GM23338 (cell line): ENCODE measurements at places on chromosomes 2 and 18. TPM values are rescaled to one million over a fixed set of nuclear protein-coding genes. Genes with fewer than 3 reads are reported as not detected.

DNA sequence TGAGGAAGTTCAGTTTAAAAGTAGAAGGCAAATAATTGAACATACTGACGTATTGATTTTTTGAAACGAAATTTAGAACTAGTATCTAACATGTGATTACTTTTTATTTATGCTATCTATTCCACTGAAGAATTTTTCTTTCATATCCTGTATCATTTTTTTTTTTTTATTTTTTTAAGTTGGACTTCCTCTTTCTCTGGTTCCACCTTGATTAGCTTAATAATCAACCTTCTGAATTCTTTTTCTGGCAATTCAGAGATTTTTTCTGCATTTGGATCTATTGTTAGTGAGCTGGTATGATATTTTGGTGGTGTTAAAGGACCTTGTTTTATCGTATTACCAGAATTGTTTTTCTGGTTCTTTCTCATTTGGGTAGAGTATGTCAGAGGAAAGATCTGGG, 411.2 kb downstream of the SOX11 start:
- no peaks in the 10 kb centered on the region for H3K4me1 ChIP-seq
- no peak overlapping the region for H3K27ac ChIP-seq
- no peaks in the 10 kb centered on the region; the same call in 1 of the 2 replicates for H3K36me3 ChIP-seq
- H3K4me3 ChIP-seq, result no peak overlapping the region

DNA sequence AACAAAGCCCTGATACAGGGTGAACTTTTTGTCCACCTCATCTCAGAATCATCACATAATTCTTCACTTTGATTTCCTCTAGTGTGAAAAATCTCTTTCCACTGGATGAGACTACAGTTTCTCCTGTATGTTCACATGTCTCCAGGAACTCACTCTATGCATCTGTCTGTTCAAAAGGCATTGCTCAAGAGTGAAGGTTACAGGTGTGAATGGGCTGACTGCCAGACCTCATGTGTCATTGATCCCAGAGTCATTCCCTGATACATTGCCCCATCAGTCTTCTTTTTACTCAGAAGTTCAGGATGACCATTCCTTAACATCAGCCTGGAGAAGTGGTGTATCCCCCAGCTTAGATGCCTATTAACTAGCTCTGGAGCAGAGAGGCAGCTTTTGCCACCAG, 4.4 kb upstream of the DSC3 start:
- H3K36me3 ChIP-seq, result no peaks in the 10 kb centered on the region
- peaks cover 42% of the 10 kb centered on the region for H3K27me3 ChIP-seq
- no peak overlapping the region for H3K27ac ChIP-seq

- H3K36me3 ChIP-seq, result no peaks in the 10 kb centered on the region
- no peak overlapping the region for H3K27ac ChIP-seq
- peak; percentile 60 for DNase-seq
- peaks cover 12% of the 10 kb centered on the region for H3K4me1 ChIP-seq
- no peaks in the 10 kb centered on the region for H3K27me3 ChIP-seq
These were observed 48.0 kb downstream of the SERPINB8 start for GRCh38 chr18:64017870-64018269.

GRCh38 chr2:10385933-10386773, 62.0 kb downstream of the ODC1 start:
- no peak overlapping the region for H3K27ac ChIP-seq
- no peak overlapping the region for H3K4me3 ChIP-seq
- H3K4me1 ChIP-seq, result peaks cover 16% of the 10 kb centered on the region

- H3K27ac ChIP-seq, result no peak overlapping the region
- DNase-seq, result no peak
- no peaks in the 10 kb centered on the region for H3K27me3 ChIP-seq
- H3K4me3 ChIP-seq, result no peak overlapping the region
These were observed 39.4 kb downstream of the SLC14A2 start for GRCh38 chr18:45654677-45655076.

GRCh38 chr2:174485788-174486562, 854 bp downstream of the GPR155 start:
- DNase-seq, result peak; percentile 62
- no peak overlapping the region for H3K27ac ChIP-seq
- H3K27me3 ChIP-seq, result peaks cover 22% of the 10 kb centered on the region
- no peaks in the 10 kb centered on the region; the same call in 1 of the 2 replicates for H3K4me1 ChIP-seq

- H3K4me3 ChIP-seq, result no peak overlapping the region
- H3K27ac ChIP-seq, result no peak overlapping the region
- no peaks in the 10 kb centered on the region for H3K27me3 ChIP-seq
- H3K36me3 ChIP-seq, result 0 out of 2 replicates have a peak, but pooled peaks cover 4% of the 10 kb centered on the region
- no peak for DNase-seq
These were observed 39.1 kb upstream of the NCOA1 start for GRCh38 chr2:24451805-24452501.

DNA sequence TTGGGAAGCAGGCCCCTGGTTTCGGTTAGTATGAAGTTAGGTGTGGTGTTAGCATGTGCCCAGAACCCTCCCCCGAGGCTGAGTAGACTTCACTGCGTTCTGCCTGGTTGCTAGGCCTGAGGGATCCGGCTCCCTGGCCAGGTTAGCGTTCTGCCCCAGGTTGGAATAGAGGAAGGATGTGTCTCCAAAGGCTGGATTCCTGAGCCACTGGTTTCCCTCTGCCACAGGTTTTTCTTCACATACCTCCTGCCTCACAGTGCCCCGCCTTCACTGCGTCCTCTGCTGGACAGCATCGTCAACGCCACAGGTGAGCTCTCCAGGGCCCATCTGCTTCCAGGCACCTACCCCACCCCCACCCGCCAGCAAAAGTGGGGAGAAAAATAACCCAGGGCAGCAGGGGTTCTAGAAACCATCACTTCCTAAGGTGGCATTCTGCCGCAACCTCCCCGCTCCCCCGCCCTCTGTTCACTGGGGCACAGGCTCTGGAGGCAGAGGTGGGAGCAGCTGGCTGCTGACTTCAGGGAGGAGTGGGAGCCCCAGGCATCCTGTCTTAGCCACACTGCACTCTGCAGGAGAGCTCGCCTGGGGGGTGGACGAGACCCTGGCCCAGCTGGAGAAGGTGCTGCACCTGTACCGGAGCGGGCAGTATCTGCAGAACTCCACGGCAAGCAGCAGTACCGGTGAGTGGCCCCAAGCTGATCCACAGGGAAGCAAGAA, 7.1 kb downstream of the PKDCC start:
- H3K36me3 ChIP-seq, result no peaks in the 10 kb centered on the region; the same call in 1 of the 2 replicates
- 0 out of 2 replicates have a peak, but pooled peaks cover 3% of the 10 kb centered on the region for H3K27me3 ChIP-seq
- peak; percentile 84 for DNase-seq
- H3K4me1 ChIP-seq, result peaks cover 37% of the 10 kb centered on the region

GRCh38 chr2:132275396-132275795, 113.6 kb upstream of the ANKRD30BL start:
- no peak for DNase-seq
- H3K27ac ChIP-seq, result no peak overlapping the region
- no peaks in the 10 kb centered on the region for H3K27me3 ChIP-seq
- H3K4me1 ChIP-seq, result no peaks in the 10 kb centered on the region

GRCh38 chr2:2007551-2008501, 263.5 kb upstream of the PXDN start:
- DNase-seq, result peak; percentile 83
- peak overlapping the region; percentile 91 for H3K27ac ChIP-seq
- H3K27me3 ChIP-seq, result no peaks in the 10 kb centered on the region
- peaks cover 34% of the 10 kb centered on the region for H3K4me1 ChIP-seq
- H3K4me3 ChIP-seq, result peak overlapping the region; percentile 7; the same call in 1 of the 2 replicates

DNA sequence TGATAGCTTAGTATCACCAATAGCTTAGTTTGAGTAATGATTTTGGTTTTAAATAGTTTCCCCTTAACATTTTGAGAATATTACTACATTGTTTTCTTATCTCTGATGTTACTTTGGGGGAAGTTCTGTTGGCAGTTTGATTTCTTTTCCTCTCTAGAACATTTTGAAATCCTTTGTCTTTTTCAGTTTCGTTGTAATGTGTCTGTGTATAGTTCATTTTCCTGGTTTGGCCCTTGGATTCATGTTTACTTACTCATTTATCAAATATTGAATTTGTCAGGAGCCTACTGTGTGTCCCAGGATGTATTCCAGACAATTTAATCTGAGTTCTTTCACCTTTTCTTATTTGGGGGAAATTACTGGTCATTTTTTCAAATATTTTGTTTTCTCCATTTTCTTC, 16.7 kb downstream of the ANKRD12 start:
- no peak overlapping the region for H3K27ac ChIP-seq
- no peaks in the 10 kb centered on the region for H3K36me3 ChIP-seq
- H3K4me1 ChIP-seq, result no peaks in the 10 kb centered on the region
- no peak for DNase-seq
- no peaks in the 10 kb centered on the region for H3K27me3 ChIP-seq

- no peaks in the 10 kb centered on the region for H3K27me3 ChIP-seq
- H3K4me1 ChIP-seq, result no peaks in the 10 kb centered on the region
- no peak overlapping the region for H3K27ac ChIP-seq
These were observed 185.4 kb upstream of the OSR1 start for GRCh38 chr2:19543663-19544383.

GRCh38 chr2:106847366-106847765, 38.6 kb downstream of the ST6GAL2 start:
- H3K27me3 ChIP-seq, result no peaks in the 10 kb centered on the region
- H3K36me3 ChIP-seq, result no peaks in the 10 kb centered on the region
- peaks cover 32% of the 10 kb centered on the region for H3K4me1 ChIP-seq
- no peak overlapping the region for H3K4me3 ChIP-seq

GRCh38 chr2:13714466-13714865, 918.1 kb upstream of the LRATD1 start:
- no peaks in the 10 kb centered on the region; the same call in 1 of the 2 replicates for H3K4me1 ChIP-seq
- no peak overlapping the region for H3K27ac ChIP-seq
- no peaks in the 10 kb centered on the region for H3K36me3 ChIP-seq
- H3K27me3 ChIP-seq, result no peaks in the 10 kb centered on the region
- H3K4me3 ChIP-seq, result no peak overlapping the region

GRCh38 chr18:13620818-13621445, 105.4 kb downstream of the FAM210A start:
- H3K36me3 ChIP-seq, result no peaks in the 10 kb centered on the region
- no peak overlapping the region for H3K27ac ChIP-seq
- no peaks in the 10 kb centered on the region for H3K27me3 ChIP-seq
- H3K4me3 ChIP-seq, result no peak overlapping the region
- no peak for DNase-seq

- no peak overlapping the region for H3K4me3 ChIP-seq
- H3K4me1 ChIP-seq, result 0 out of 2 replicates have a peak, but pooled peaks cover 5% of the 10 kb centered on the region
- H3K27ac ChIP-seq, result no peak overlapping the region
These were observed 174.2 kb downstream of the MIB1 start for GRCh38 chr18:21914739-21915319.

DNA sequence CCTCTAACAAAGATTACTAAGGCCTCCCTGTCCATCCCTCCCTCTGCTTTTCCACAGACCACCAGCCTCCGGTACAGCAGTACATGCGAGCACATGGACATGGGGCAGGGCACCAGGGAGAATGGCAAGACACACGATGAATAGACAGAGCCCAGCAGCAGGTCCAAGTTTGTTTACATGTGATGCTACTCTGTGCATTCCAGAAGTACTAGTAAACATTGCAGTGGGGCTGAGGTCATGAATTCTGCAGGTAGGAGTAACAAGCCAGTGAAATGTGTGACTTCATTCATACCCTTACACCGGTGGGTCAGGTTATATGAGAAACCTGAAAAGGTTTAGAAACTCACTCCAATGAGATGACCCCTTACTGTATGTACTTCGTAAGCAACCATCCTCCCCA, 205.7 kb downstream of the BCL11A start:
- no peak overlapping the region for H3K27ac ChIP-seq
- H3K27me3 ChIP-seq, result no peaks in the 10 kb centered on the region
- no peaks in the 10 kb centered on the region for H3K4me1 ChIP-seq
- no peaks in the 10 kb centered on the region for H3K36me3 ChIP-seq
- H3K4me3 ChIP-seq, result no peak overlapping the region

DNA sequence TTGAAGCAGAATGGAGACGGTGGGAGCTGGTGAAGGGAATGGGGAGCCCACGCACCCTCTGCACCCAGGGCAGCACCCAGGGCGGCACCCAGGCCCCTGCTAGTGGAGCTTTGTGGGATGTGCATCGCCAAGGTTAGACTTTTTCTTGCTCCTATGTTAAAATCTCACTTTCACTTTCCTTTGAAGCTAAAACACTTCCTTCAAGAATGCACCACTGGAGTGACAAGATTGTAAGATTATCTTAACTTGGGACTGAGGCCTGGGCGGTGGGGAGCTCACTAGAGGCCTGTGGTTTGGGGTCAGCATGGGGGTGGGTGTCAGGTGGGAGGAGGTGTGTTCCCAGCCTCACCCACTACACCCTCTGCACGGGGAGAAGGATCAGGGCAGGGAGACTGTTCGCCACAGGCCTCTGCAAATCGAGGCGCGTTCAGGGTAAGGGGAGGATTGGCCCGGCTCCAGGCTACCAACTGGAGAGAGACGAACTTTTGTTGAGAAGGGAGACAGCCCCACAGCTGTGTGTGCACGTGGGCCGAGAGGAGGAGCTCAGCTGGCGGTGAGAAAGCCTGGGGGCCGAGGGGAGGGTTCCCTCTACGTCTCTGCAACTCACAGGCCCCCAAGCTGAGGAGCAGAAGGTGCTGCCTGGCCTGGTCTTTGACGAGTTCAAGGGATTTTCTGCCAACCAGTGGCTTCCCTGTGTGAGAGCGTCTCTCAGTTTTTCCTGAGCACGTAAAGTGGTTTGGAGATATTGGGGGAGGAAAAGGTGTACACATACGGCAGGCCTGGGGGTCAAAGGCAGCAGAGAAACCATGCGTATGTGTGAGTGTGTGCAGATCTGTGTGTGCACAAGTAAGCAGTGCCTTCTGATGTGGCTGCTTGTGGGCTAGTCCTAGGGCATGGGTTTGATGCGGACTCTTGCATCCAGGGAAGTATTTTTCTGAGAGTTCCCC, 147.7 kb downstream of the KLHL29 start:
- no peak for DNase-seq
- peaks cover 18% of the 10 kb centered on the region for H3K4me1 ChIP-seq
- no peak overlapping the region for H3K4me3 ChIP-seq

DNA sequence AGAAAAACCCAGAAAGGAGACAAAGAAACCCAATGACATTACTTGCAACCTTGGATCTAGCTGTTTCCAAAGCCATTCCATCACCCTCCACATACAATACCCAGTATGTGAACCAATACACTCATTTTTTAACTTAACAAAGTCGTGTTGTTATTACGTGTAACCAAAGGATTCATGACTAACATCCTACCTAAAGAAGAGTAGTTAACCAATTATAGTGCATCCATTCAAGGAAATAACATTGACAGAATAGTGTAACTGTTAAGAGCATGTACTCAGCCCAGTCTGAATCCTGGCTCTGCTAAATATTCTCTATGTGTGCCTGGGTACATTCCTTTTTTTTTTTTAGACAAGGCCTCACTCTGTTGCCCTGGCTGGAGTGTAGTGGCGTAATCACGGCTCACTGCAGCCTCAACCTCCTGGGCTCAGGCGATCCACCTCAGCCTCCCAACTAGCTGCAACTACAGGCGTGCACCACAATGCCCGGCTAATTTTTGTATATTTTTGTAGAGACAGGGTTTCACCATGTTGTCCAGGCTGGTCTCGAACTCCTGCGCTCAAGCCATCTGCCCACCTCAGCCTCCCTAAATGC, 9.9 kb downstream of the TLK1 start:
- H3K27ac ChIP-seq, result no peak overlapping the region
- H3K4me3 ChIP-seq, result no peak overlapping the region
- peaks cover 24% of the 10 kb centered on the region for H3K4me1 ChIP-seq
- H3K27me3 ChIP-seq, result no peaks in the 10 kb centered on the region
- DNase-seq, result no peak
- H3K36me3 ChIP-seq, result no peaks in the 10 kb centered on the region

Gene IL36A
- not detected in 2 replicates for total RNA-seq

Gene LYG2
- total RNA-seq, result 1.2 TPM in 1 of 2 replicates, not detected in the other

Gene CRYGD
- 3.0 and 3.4 TPM in 2 replicates for total RNA-seq

Gene LIMS3
- 0.31 and 1.0 TPM in 2 replicates for total RNA-seq

Gene RFX8
- total RNA-seq, result 0.19 and 1.5 TPM in 2 replicates

Gene CD8B2
- total RNA-seq, result not detected in 2 replicates

Gene EPHA4
- 6.2 and 7.2 TPM in 2 replicates for total RNA-seq

Gene MATN3
- total RNA-seq, result 6.4 and 7.0 TPM in 2 replicates

Gene MARCHF4
- total RNA-seq, result 1.1 and 1.2 TPM in 2 replicates

Gene SERPINB4
- 1.1 and 1.2 TPM in 2 replicates for total RNA-seq

Gene MGAT4A
- 4.7 and 5.6 TPM in 2 replicates for total RNA-seq

Gene CD8B
- 0.31 and 3.0 TPM in 2 replicates for total RNA-seq
